ENCODE measurements at places on chromosomes 5 and 9.

- no peak for DNase-seq
Observed at GRCh38 chr9:27561685-27562084, 11.6 kb downstream of the C9orf72 start.

DNA sequence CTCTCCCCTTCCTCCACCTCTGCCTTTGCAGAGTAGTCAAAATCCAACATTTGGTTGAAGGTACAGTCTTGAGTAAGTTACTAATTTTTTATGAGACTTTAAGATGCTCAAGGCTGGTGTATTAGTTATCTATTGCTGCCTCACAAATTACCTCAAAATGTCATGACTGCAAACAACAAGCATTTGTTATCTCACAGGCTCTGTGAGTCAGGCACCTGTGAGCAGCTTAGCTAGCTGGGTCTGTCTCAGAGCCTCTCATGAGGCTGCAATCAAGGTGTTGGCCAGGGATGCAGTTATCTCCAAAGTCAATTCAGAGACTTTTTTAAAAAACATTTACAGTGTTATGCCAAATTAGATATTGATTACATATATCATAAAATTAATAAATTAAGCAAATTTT lies 371.3 kb upstream of the RGMB start:
- DNase-seq: no peak

- DNase-seq: no peak
Observed at GRCh38 chr5:109519416-109519815, 109.6 kb upstream of the PJA2 start.

GRCh38 chr5:76715736-76716455 lies at the start of gene F2R:
Gene F2R, plus strand, starts transcription at chr5:76716126. Its CDS starts 182 bp downstream, at chr5:76716308.
- DNase-seq: peak; percentile 85

GRCh38 chr5:175614223-175614815 lies 43.6 kb upstream of the HRH2 start:
- DNase-seq: no peak

- DNase-seq: no peak
Observed at GRCh38 chr9:127256324-127256723, 8.2 kb upstream of the GARNL3 start.

DNA sequence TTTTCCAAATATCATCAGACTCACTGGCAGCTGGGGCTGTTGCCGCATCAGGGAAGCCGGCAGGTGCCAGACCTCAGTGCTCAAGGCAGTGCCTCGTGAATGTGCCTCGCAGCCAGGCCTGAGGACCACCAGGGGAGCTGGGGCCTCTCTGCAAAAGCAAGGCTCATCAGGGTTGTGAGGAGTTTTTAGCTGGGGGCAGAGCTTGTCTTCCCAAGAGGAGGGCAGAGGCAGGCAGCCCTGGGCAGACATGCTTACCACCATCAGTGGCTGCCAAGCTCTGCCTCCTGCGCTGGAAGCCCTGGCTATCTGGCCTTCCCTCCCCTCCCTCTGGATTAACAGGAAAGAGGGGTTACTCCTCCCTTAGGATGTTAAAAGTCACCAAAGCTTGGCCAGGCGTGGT lies 8.8 kb upstream of the TBC1D9B start:
- no peak for DNase-seq

GRCh38 chr5:67020096-67020615 lies 176.4 kb downstream of the CD180 start:
- no peak for DNase-seq

DNA sequence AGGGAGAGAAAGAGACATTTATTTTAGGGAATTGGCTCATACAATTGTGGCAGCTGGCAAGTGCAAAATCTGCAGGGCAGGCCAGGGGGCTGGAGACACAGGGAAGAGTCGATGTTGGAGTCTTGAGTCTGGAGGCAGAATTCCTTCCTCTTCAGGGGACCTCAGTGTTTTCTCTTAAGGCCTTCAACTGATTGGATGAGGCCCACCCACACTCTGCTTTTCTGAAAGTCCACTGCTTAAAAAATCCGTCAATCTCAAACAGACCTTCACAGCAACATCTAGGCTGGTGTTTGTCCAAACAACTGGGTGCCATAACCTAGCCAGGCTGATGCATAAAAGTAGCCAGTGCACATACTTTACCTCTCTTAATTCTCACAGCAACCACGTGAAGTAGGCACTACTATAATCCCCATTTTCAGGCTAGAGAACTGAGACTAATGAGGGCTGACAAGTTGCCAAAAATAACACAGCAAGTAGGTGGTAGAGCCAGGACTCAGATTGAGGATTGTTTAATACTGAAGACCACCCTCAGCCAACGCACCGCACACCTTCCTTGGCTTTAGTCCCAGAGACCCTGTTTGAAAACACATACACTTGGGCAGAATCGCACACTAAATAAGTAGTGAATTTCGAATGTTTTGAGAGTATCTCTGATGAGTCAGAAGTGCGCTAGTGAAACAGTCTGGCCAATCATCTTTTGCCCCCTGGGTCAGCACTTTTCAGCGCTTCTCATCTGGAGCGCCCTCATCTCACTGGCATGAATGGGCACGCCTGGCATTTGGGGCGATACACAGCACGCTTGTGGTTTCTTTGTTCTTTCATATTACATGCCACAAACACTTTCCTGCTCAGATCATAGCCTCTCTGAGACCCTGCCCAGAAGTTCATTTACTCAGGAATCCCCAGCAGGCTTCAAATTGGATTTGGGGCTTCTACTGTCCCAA lies 591.4 kb downstream of the CCDC171 start:
- DNase-seq: peak; percentile 12

GRCh38 chr5:180070756-180071530 lies 616 bp downstream of the RNF130 start:
- DNase-seq: peak; percentile 43

DNA sequence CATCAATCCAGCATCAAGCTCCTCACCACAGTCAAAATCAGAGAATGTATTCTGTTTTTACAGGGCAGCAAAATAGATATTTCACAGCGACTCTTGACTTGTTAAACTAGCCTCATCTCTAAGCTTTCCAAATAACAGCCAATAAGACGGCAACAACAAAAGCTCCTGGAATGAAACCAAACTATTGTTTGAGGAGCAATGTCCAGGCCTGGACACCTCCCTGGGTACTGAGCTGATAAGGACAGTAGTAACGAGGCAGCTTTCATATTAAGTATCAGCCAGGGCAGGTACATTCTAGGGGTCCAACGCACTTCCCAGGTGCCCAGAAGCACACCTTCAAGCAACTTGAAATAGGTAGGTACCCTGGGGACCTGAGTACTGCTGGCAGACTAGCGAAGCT lies 260.3 kb downstream of the ENC1 start:
- DNase-seq: no peak

DNA sequence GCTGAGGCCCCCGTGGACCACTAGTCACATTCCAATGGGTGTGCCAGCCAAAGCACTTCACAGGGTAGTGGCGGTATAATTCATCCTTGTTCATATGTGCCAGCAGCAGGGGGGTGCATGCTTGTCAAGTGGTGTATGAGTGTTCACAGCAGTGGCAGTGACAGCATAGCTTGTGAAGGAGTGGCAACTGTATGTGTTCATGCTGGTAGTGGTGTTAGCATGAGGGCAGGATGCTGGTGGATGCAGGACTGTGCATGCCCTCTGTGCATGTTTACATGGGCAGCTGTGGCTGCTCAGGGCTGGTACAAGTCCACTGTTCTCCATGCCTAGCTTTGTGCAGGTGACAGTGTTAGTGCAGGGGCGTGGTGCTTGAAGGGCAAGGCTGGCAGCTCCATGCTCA lies 253.4 kb upstream of the DMAC1 start:
- DNase-seq: no peak

- peak; percentile 6 for DNase-seq
Observed at GRCh38 chr9:71816916-71817451, 48.7 kb upstream of the CEMIP2 start.

GRCh38 chr5:133391354-133392136 lies 220.8 kb downstream of the FSTL4 start:
- no peak for DNase-seq

GRCh38 chr9:38254756-38255155 lies 137.7 kb upstream of the ALDH1B1 start:
- no peak for DNase-seq

- no peak for DNase-seq
Observed at GRCh38 chr9:15154677-15155076, 152.3 kb downstream of the TTC39B start.

GRCh38 chr9:86531971-86532640 lies 177.9 kb upstream of the TUT7 start:
- peak; percentile 81 for DNase-seq

GRCh38 chr9:103839197-103839596 lies 254.9 kb upstream of the SMC2 start:
- DNase-seq: no peak

DNA sequence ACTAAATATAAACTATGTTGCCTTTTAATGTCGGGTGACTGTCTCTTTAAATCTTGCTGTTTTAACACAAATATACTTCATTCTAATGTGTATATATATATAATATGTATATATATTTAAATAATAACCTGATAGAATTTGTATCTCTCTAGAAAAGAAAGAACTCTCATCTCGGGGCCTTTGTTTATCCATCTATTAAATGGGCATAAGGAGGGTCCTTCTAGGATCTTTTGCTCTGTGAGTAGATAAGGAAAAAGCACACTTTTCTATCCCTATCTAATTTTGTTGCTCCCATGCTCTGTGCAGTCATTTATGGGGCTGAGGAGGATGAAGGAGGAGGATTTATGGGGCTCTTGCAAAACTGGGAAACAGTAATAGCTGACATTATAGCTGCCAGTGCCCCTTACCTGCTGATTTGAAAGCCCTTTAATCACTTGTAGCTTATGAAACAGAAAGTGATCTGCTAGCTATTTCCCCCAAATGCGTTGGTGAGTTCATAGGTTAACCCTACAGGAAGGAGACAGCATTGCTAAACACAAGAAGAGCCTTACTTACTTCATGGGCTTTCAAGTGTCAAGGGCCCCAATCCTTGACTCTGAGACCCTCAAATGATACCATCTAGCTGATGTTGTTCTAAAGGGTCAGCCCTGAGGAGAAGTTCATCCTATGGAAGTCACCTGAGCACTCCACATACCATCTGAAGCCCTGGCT lies 5.8 kb upstream of the PPARGC1B start:
- no peak for DNase-seq

DNA sequence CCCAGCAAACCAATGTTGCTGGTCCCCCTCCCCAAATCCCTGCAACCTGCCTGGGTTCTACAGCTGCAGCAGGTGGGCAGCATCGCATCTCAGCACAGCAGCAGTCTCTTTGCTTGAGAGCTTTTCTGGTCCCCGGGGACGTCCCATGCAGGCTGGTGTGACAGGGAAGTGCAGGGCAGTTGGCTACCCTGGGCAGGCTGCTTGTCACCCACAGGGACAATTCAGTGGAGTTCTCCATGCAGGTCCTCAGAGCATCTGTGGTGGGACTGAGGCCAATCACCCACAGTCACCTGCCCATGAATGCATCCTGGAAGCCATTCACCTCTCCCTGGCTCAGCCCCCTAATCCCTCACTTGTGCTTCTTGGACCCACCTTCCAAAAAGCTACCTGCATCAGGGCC lies 43.9 kb upstream of the SEMA4D start:
- no peak for DNase-seq

DNA sequence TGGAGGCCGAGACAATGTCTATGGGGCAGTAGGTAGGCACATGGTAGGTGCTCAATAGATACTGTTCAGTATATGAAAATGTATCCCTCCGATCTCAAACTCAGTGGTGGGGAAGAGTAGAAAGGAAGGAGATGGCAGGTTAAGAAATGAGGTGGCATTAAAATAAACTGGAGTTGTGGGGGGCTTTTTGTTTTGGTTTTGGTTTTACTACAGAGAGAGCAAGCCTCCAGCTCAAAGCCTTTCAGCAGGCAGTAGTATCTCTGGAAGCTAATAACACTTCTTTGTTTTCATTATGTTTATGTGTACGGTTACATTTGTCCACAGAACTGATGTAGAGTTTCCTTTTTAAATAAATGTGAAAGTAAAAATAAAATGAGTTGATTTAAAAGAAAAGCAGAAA lies 8.6 kb downstream of the MFAP3 start:
- no peak for DNase-seq

DNA sequence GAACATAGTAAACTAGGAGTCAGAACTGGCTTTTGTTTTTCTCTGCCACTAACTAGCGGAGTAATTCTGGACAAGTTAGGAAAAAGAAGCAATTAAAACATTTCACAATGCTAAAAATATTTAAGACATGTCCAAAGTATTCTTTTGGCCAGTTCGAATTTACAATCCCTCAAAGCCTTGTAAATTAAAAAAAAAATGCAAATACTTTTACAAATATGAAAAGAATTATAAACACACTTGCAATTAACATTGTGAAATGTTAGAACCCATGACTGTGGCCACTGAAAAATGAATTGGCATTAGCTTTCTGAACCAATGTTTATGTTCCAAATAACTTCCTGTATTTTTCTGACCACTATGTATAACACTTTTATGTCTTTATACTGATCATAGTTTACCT lies 2.2 kb downstream of the RAD1 start:
- no peak for DNase-seq

GRCh38 chr5:143014017-143014651 lies 244.0 kb downstream of the ARHGAP26 start:
- DNase-seq: no peak

DNA sequence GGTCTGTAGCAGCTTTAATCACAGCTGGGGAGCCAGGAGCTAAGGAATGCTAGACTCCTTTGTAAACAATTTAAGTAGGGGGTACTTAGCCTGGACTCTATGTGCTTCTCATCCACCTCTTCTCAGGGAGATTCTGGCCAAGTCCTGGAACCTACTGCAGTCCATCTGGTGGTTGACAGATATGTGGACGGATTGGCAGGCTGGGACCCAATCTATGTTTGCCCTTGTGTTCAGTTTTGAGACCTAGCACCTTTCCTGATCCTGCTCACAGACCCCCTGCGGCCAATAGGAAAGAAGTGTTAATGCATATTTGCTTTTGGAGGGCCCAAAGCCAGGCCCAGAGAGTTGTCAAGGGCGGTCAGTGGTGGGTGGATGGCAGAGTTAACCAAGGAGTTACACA lies 6.4 kb downstream of the SLC22A5 start:
- DNase-seq: no peak

DNA sequence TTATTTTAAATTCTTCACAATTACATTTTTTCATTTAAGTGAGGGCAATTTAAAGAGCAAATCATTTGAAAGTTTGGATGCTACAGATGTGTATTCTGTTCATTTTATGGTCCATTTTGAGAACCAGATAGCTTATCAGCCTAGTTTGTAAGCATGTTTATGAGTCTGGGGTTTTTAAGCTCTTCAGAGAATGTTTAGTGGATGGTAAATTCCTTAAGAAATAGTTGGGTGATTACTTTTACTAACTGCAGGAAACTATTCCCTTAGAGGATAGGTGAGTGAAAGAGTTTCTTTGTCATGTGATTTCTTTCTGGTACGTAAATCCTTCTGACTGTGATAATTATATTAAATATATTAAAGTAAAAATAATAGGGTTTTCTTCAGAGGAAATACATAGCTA lies 17.6 kb downstream of the RASGRF2 start:
- DNase-seq: no peak

DNA sequence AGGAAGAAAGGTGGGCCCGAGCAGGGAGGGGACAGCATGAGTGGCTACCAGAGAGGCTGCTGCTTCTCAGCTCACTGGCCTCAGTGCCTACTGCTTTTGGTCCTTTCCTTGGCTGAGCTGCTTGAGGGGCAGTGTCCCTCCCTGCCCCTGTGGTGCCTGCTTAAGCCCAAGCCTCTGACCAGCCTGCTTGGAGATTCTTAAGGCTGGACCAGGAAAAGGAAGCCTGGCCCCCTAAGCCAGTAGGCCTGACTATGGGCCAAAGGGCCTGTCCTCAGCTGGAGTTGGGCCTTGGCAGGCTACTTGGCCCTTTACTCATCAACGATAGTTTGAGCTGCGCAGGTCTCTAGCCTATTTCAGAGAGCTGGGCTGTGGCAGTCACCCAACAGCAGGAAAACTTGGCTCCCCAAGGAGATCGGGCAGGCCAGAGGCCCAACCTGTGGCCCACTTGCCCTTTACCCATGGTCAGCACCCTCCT lies 24.9 kb downstream of the TCF7 start:
- no peak for DNase-seq

All from skin of body (tissue), 3 donors.